ENCODE measurements at places on chromosomes 5 and 9. TPM values are rescaled to one million over a fixed set of nuclear protein-coding genes. Genes with fewer than 3 reads are reported as not detected.

GOLM1 gene
- 66.2 TPM for total RNA-seq

TMCO6 gene
- 8.0 TPM for total RNA-seq

CMYA5 gene
- 0.52 TPM for total RNA-seq

PCDHB9 gene
- 0.40 TPM for total RNA-seq

ATOX1 gene
- 51.4 TPM for total RNA-seq

ENTREP1 gene
- 0.33 TPM for total RNA-seq

FPGS gene
- total RNA-seq, result 59.7 TPM

TSLP gene
- 3.2 TPM for total RNA-seq

ANKH gene
- total RNA-seq, result 83.0 TPM

KIF24 gene
- total RNA-seq, result 1.2 TPM

UBE2B gene
- 33.2 TPM for total RNA-seq

TMEM8B gene
- 7.0 TPM for total RNA-seq

ANP32B gene
- 12.9 TPM for total RNA-seq

TLR4 gene
- total RNA-seq, result 35.8 TPM

ELAVL2 gene
- total RNA-seq, result not detected

WASHC1 gene
- 7.2 TPM for total RNA-seq

WDR38 gene
- not detected for total RNA-seq

ZNG1A gene
- total RNA-seq, result 10.2 TPM

SCGB3A2 gene
- total RNA-seq, result not detected

TTC1 gene
- total RNA-seq, result 38.5 TPM

VAV2 gene
- total RNA-seq, result 26.5 TPM

CCL27 gene
- 0.17 TPM for total RNA-seq

MUSK gene
- total RNA-seq, result 0.10 TPM

FAXDC2 gene
- 4.3 TPM for total RNA-seq

ALDH1A1 gene
- 2.8 TPM for total RNA-seq

TSPAN17 gene
- 40.4 TPM for total RNA-seq

TRIM41 gene
- total RNA-seq, result 16.0 TPM

NUDT12 gene
- total RNA-seq, result 10.8 TPM

LHX3 gene
- not detected for total RNA-seq

LTC4S gene
- total RNA-seq, result 2.3 TPM

CER1 gene
- not detected for total RNA-seq

ADAMTSL1 gene
- total RNA-seq, result 128 TPM

FOXD4 gene
- total RNA-seq, result 0.13 TPM

OTULIN gene
- 17.4 TPM for total RNA-seq

Data from smooth muscle cell of the pulmonary artery (primary cell).